ENCODE measurements at places on chromosomes 6 and 20.

DNA sequence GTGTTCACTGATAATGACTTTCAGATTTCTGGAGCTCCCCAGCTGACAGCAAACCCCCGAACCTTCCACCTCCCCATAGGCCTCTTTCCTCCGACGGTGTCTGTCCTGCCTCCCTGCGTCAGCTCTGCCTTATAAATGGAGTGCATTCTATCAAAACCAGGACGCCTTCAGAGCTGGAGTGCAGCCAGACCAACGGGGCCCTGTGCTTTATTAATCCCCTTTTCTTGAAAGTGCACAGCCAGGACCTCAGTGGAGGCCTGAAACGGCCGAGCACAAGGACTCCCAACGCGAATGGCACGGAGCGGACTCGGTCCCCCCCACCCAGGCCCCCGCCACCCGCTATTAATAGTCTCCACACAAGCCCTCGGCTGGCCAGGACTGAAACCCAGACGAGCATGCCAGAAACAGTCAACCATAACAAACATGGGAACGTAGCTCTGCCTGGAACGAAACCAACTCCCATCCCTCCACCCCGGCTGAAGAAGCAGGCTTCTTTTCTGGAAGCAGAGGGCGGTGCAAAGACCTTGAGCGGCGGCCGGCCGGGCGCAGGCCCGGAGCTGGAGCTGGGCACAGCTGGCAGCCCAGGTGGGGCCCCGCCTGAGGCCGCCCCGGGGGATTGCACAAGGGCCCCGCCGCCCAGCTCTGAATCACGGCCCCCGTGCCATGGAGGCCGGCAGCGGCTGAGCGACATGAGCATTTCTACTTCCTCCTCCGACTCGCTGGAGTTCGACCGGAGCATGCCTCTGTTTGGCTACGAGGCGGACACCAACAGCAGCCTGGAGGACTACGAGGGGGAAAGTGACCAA, 42.3 kb upstream of the NAA20 start:
- DNase-seq = peak; percentile 86

DNA sequence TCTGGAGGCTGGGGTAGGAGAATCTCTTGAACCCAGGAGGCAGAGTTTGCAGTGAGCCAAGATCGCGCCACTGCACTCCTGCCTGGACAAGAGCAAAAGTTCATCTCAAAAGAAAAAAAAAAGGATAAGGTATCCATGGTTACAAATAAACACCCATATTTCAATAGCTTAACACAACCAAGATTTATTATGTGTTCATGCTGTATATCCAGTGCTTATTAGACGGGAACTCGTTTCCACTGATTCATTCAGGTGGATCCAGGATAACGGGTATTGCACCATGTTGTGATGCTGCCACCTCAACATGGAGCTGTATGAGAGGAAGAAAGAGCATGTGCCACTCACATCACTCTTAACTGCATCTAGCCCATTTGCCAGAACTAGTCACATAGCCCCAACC, 69.1 kb upstream of the HIVEP1 start:
- no peak for DNase-seq

DNA sequence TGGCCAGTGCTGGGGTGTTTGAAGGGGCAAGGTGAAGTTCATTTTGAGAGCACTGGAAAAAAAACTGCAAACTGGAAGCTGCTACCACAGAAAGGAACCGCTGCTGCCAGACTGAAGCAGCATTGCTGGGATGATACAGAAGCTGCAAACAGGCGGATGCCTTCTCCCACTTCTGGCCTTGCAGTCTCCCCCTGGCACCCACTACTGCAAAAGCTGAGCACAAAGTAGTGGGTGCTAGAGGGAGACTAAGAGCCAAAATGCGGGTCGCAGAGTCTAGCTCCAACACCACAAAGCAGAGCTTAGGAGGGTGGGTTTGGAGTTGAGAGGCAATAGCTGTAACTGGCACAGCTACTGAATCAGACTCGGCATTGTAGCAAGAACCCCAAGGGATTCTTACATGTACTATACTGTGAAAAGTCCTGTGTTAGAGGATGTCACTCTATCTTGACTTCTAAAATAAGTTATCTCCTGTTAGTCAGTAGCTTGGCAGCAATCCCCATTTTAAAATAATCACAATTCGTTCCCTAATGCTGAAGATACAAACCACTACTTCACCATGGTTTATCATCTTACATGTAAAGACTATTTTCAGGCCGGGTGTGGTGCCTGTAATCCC, 44.0 kb upstream of the COL21A1 start:
- no peak for DNase-seq

DNA sequence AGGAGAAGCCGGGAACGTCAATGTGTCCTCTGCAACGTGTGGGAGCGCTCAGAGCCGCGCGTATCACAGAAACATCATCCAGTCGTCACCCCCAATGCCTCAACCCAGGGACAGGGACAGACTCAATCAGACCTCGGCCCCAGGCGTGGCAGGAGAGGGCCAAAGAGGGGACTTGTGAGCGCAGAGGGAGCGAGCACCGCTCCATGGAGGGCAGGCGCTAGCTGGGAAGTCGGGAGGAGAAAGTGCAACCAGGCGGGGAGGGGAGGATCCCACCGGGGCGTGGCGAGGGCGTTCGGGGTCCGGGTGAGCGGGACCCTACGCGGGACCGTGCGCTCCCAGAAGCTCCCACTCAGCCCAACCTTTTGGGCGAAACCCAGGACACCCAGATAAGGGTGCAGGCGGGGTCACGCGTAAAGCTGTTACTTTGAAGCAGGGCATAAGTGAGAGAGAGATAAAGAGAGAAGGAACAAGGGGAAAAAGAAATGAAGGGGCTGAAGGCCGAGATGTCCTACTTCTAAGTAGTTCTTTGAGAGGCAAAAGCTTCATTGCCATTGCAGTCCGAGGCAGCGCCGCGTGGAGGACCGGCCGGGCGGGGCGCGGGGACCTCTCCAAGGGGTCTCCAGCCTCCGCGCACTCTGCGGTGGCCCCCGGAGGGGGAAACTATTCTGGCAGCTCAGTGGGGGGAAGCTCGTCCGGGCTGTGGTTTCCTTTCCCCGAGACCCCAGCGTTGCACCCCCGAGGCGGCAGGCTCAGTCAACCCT, 862 bp upstream of the SOBP start:
- peak; percentile 52 for DNase-seq

DNA sequence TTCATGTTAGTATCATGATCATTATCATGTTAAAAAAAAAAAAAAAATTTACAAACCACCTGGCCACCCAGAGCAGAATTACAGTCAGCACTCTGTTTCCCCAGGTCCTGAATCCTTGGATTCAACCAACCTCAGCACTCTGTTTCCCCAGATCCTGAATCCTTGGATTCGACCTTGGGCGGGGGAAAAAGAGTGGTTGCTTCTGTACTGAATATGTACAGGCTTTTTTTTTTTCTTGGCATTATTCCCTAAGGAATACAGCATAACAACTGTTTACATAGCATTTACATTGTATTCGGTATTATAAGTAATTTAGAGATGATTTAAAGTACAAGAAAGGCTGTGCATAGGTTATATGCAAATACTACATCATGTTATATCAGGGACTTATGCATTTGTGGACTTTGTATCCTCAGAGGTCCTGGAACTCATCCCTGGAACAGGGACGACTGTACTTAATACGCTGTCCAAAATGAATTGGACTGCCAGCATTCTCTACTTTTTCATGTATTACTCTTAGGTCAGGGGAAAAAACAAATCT, 31.2 kb downstream of the GCNT2 start:
- no peak for DNase-seq

GRCh38 chr6:53048431-53049195, 16.6 kb upstream of the FBXO9 start:
- peak; percentile 95 for DNase-seq

DNA sequence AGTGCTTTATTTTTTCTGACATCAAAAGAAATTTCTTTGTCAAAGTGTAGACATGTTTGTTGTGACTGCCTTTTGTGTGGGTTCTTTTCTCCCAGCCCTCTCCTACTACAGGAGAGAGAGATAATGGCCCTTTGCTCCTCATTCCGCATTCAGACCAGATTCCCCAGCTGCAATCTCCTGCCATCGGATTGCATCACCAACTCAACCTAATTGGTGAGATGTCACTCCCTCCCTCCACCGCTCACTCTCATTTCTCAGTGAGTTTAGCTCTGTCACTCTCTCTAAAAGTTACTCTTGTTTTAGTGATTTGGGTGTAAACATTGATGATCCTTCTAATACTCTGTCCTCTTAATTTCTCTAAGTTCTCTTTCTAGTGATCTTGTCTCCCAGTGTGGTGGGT, 22.7 kb downstream of the UTRN start:
- no peak for DNase-seq

- no peak for DNase-seq
Observed at GRCh38 chr6:136306466-136306865, 16.8 kb upstream of the BCLAF1 start.

GRCh38 chr6:110529355-110529754, 52.9 kb upstream of the SLC22A16 start:
- DNase-seq = peak; percentile 86

- no peak for DNase-seq
Observed at GRCh38 chr6:169869301-169869700, 117.9 kb downstream of the ERMARD start.

DNA sequence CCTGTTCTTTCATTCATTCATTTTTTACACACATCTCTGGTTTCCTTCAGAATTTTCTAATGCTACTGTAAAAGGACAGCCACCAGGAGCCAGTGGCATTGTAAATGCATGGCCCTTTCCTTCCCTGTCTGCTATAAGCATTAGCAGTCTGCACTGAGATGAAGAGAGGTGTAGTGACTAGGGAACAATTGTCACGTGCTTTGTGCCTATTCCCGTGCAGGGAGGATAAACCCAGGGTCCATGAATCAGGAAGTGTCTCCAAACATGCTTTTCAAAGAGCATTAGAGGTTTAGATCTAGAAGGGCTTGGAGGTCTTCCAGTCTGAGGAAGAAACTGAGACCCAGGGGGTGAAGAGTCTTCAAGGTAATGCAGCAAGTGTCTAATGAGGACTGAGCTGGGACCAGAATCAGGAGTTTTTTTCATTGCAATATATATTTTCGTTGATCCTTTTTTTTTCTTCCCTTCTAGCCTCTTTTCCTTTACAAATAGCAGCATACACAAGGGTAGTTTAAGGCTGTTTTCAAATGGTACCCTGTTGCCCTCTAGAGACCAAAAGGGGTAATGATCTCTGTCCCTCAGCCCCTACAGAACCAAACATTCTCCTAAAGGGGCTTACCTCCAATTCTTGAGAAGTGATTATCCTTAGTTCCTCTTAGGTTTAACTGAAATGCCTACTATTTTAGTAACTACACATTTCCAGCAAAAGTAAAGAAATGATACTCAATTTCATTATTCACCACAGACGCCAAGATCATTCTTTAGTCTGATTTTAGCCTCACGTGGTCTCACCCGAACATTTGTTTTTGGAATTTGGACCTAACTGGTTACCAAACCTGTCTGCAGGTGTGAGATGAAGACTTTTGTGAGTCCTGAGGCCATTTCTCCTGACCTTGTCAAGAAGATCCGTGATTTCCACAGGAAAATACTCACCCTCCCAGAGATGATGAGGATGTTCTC, 6.6 kb downstream of the TRIM15 start:
- DNase-seq = peak; percentile 68

DNA sequence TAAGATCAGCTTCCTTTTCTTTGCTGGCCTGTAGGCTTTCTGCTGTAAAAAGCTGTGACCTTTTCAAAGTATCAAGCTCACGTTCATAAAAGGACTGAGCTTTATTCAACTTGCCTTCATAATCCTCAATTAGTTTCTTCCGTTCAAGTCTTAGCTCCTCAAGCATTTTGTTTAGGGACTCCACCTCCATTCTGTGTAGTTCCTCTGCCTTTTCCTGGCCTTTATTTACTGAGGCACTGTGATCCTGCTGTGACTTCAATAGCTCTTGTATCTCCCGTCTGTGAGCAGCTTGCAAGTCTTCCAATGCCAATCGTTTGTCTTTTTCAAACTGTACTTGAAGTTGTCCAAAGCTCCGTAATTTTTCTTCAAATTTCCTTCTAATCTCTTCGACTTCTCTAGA, 54.4 kb downstream of the FAM184A start:
- DNase-seq = no peak

DNA sequence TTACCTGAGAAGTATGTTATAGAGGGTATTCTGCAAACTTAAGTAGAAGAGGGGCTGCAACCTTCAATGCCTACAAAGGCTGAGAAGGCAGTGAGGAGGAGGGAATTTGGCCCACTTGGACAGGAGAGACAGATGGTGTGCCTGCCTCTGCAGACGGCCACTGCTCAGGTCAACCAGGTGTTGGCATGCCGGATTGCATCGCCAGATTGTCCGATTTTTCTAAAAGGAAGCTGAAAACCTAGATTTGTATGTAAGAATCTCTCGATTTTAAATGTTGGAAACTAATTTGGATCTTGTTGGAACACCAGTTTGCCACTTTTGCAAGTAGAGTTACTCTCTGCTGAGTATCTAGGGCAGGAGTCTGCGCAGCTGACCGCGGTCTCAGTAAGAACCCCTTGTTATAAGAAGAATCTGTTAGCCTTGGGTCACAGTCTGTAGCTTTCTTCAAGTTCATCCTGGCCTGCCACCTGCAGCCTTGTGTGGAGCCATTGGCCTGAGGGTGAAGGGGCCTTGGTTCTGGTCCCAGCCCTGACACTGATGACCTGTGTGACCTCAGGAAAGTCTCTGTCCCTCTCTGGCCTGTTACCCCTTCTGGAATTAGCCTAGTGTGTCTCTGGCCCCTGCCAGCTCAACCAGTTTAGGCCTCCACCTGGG, 54.4 kb downstream of the TGM2 start:
- no peak for DNase-seq

DNA sequence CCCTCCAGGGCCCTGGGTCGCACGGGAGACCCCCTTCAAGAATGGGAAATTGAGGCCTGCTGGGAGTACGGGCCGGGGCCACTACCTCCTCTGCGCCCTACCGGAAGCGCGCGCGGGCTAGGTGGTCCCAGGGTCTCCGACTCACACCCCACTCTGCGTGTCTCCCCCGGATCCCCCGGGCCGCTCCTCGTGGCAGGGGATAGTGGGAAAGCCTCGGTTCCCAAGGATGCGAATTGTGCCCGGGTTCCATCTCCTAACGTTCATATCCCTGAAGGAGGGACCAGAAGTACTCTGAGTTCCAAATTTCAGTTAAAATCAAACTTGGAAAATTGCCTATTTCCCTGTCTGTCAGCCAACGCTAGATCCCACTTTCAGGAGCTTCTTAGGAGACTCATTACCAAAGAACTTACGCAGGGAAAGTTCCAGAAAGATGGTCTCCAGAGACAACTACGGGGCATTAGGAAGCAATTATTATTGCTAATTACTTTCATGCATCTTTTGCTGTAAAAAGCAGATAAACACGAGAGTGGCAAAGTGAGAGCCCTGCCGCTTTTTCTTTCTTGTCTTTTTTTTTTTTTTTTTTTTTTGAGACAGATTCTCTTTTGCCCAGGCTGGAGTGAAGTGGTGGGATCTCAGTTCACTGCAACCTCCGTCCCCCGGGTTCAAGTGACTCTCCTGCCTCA, 858 bp downstream of the FAM83D start:
- peak; percentile 60 for DNase-seq

GRCh38 chr6:23435126-23435525, 690.9 kb upstream of the NRSN1 start:
- DNase-seq = no peak

- peak; percentile 80 for DNase-seq
Observed at GRCh38 chr6:131787079-131787478, 20.7 kb upstream of the ENPP1 start.

GRCh38 chr20:61629602-61630390, 377.7 kb downstream of the CDH4 start:
- DNase-seq = no peak

- DNase-seq = peak; percentile 63
Observed at GRCh38 chr6:34414999-34415858, 10.6 kb downstream of the RPS10 start.

Data from ELR (cell line).